ENCODE measurements at places on chromosomes 2 and 18.

GRCh38 chr2:177400337-177400923, 7.9 kb downstream of the AGPS start:
- no peak for DNase-seq

DNA sequence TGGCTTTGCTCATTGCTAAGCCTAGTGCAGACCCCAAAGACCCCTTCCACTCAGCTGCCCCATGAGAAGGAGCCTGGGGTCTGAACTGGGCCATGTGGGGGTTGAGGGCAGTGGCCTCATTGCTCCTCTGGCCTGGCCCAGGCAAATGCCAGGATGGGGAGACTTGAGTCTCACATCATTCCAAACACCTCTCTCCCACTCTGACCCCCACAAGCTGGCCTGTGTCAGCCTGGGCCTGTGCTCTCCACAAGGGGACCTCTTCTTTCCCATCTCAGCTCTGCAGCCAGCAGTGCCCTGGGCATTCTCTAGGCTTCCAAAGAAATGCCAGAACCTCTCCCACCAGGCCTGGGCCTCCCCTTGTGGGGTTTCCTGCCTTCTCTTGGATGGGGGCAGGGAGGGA, 45.8 kb upstream of the OTOF start:
- DNase-seq: no peak

- DNase-seq: no peak
These were observed 91.8 kb upstream of the NEDD4L start for GRCh38 chr18:57951999-57952774.

DNA sequence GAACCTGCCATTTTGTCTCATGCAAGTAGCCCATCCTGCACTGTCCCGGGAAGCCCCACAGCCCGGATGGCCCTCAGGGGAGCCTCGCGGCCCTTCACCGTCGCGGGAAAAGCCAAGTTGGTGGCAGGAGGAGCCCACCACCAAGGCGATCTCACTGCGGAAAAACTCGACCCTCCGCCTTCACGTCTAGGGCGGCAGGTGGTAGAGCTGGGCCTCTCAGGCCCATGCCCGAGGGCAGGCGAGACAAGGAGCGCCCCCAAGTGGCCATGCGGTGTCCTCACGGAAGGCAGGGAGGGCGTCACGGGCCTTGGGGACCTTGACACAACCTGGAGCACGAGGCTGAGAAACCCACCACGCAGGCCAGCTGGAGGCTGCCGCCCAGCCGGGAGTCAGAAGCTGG, 34.8 kb upstream of the SKA1 start:
- DNase-seq: no peak

GRCh38 chr2:152359573-152360363, 24.8 kb downstream of the FMNL2 start:
- no peak for DNase-seq

GRCh38 chr2:157413326-157414035, 30.4 kb downstream of the CYTIP start:
- no peak for DNase-seq

DNA sequence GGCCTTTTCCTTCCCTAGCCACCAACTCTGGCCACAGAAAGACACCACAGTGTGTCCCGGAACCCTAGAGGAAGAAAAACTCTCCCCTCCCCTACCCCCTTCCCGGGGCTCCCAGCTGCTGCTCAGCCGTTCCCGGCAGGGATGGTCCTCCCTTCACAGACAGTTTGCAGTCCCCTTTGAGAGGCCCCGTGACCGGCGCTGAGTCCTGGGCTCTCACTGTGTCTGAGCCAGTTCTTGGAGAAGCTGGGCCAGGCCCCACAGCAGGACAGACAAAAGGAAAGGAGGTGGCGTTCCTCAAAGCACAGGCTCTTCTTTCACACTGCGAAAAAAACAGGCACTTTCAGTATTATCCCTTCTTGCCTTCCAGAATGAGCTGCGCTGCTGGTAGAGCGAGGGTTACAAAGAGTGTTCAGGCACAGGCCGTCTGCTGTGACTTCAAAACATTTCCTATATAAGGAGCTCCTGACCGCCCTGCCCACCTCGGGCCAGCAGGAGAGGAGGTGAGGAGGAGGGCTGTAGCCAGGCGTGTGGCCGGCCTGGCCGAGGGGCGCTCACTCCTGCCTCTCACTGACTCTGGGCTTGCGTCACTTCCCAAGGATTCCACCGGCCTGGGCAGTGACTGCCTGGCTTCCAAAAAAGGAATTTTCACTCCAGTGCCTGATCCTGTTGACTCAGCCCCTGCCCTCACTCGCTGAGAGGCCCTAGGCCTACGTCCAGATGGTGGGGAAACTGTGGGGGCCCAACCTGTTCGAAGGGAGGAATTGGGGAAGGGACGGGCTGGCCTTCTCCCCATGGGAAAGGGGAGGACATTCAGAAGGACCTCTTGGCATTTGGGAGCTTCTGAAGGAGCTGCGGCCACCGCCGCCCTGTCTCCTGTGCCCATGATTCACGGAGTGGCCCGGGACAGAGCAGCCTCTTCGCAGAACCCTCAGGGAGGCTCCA, 24.9 kb downstream of the CIDEA start:
- DNase-seq: peak; percentile 85

DNA sequence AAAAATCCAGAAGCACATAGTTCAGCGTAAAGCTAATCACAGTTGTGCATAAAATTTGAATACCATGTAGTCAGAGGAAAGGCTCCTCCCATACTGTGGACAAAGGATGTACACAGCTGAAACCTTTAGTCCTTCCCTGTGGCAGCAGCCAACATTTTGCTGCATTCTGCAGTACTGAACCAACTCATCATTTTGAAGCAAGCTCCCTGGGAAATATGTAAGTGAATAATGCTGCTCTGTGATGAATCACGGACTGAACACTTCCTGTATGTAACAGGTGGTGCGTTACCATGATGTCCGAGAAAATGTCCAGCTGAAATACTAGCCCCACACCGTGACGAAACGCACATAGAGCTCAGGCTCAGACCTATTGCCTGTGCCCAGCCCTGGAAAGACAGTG, 421.1 kb upstream of the RAB12 start:
- peak; percentile 87 for DNase-seq

- DNase-seq: no peak
These were observed 30.8 kb downstream of the NRP2 start for GRCh38 chr2:205713086-205713485.

DNA sequence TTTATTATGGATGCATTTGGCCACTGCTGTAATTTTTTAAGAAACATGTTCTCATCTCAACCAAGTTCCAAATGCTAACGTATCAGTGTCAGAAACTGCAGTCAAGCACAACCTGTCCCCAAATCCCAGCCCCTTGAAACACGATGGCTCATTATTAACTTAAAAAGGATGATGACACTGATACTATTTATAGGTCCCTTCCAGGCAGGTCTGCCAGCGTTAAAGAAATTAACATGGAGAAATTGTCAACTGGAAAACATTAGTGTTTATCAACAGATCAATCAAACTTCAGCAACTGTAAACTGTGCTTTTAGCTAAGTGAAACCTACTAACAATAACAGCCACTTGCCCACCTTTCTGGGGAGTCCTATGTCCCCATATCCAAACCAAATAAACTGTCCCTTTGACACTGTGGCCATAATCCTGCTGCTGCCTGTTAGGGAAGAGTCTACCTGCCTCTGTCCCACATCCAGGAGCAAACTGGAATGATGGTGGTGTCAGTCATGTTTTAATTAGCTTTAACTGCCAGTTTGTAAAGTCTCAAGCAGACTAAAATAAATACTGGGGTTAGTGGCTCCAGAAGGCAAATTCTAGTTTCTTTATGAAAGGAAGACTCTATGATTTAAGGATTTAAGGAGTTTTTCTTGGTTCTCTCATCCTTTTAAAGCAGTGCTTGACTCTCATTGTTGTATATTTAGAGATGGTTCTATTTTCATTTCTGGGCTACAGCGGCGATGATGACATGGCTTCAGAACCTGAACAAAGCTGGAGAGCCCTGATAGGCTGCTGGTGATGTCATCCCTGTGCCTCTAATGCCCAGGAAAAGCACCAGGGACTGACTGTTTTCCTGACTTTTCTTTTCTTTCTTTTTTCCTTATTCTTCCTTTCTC, 583.6 kb upstream of the PIK3C3 start:
- DNase-seq: no peak

DNA sequence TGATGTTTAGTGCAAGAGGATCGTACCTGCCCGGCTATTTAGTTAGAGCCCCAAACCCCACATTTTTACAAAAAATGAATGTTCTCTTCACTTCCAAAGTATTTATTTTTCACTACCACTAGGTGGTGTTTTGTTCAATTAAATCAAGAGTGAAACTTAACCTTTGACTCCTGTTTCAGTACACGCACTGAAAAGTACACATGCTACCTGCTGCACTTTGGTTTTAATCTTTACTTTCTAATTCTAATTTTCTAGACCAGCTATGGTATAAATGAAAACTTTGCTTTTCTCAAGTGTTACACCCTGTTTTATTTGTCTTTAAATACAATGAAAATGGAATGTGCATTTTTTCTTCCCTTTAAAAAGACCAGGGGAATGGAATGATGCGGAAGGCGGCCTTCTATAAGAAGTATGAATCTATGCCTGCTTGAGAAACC, 31.4 kb upstream of the CHN1 start:
- DNase-seq: no peak

GRCh38 chr2:69535817-69536241, 98.6 kb upstream of the NFU1 start:
- DNase-seq: no peak

Data from non-pigmented ciliary epithelial cell (primary cell).